Suprapubic skin (tissue), 4 donors: ENCODE measurements at places on chromosomes 4 and X. TPM values are rescaled to one million over a fixed set of nuclear protein-coding genes. Genes with fewer than 3 reads are reported as not detected.

Gene SPINK2
- not detected for total RNA-seq

GRCh38 chr4:53981567-53981966 lies 82.8 kb downstream of the CHIC2 start:
- no peak for DNase-seq

Gene TECRL
- not detected for total RNA-seq

Gene CDKL2
- total RNA-seq = 1.3 TPM

- DNase-seq = no peak
These were observed 327.8 kb upstream of the CXorf51B start for GRCh38 chrX:146481735-146482134.
